ENCODE measurements at places on chromosomes 5 and 9.

DNA sequence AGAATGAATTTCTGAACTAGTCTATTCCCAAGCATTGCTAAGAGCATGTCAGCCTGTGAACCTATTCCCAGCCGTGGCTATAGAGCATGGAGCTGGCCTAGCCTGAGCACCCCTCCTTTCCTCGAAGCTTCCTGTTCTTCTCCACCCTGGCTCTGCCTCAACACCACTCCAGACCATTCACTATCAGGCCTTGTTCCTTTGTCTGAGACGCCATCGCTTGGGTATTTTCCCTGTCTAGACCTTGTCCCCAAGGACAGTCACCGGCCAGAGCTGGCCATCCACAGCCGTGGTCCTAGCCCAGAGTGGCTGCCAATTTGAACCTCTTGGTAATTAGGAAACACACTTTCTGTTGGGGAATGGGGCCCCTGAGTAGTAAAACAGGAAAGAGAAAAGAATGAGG is 105.8 kb downstream of the LIFR start:
- no peak for DNase-seq

GRCh38 chr9:105290418-105290817 is 46.0 kb downstream of the SLC44A1 start:
- no peak for DNase-seq

GRCh38 chr9:111613436-111614040 is 14.1 kb upstream of the PTGR1 start:
- DNase-seq = no peak

GRCh38 chr5:140355546-140355945 is 4.4 kb upstream of the SLC4A9 start:
- no peak for DNase-seq

GRCh38 chr9:111231801-111232580 is 98.0 kb downstream of the OR2K2 start:
- DNase-seq = no peak

DNA sequence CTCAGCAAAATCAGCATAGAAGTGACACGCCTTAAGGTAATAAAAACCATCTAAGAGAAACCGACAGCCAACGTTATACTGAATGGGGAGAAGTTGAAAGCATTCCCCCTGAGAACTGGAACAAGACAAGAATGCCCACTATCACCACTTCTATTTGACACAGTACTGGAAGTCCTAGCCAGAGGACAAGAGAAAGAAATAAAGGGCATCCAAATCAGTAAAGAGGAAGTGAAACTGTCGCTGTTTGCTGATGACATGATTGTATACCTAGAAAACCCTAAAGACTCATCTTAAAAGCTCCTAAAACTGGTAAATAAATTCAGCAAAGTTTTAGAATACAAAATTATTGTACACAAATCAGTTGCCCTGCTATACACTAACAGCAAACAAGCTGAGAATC is 393.3 kb downstream of the KIF4B start:
- no peak for DNase-seq

GRCh38 chr5:169183576-169183975 is 117.4 kb downstream of the SLIT3 start:
- DNase-seq = no peak

DNA sequence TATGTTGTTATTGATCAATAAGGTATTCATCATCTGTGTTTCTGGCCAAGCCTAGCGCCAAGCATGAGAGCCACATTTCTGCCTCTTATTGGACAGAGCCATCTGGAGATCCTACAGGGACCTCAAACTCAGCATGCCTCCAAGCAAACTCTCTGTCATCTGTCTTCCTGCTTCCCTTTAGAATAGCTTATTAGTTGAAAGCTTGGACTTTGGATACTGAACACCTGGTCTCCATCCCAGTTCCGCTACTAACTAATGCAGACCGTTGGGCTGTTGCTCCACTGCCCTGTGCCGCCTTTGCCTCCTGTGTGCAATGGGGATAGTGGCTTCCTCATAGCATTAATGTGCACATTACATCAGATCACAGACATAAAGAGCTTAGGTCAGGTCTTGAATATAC is 65.5 kb downstream of the MAP1B start:
- no peak for DNase-seq

DNA sequence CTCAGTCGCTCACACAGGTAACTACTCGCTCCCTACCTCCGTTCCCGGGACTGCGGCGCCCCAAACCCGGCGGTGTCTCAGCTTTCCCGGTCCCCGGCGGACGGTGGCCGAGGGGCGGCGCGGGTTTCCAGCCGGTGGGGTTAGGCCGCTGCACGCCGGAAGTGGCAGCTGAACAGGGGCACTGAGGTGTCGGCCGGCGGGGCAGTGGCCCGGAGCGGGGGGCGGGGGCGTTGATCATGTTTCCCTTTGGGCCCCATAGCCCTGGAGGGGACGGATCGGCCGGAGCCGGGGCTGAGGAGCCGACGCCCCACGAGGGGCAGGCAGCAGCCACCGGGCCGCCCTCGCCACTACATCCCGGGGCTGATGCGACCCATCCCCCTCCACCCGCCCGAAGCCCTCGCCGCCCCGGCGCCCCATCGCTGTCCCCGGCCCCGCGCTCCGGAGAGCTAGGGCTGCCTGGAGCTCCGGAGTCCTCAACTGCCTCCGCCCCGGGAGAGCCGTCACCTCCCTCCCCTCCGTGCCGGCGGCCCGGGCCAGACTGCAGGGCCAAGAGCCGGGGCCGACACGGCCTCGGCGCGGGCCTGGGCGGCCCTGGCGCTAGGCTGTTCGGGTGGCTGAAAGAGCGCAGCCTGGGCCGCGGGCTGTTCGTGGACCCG is at the start of gene DCAF10:
DCAF10 (plus strand) TSS at position 167 of the 656 bp plus-strand sequence; CDS start at position 237, 70 bp downstream.
- peak; percentile 73 for DNase-seq

DNA sequence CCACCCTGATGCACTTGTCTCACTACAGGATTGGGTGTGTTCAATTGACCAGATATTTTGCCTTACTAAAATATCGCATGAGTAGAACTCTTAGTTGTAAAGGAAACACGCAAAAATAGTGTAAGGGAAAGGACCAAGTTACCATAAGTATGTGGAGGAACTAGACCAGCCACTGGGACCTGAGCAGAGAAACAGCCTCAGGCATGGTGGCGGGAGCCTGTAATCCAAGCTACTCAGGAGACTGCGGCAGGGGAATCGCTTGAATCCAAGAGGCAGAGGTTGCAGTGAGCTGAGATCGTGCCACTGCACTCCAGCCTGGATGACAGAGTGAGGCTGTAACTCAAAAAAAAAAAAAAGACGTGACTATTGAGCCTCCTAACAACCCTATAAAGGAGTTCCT is 117.9 kb upstream of the SPATA31C2 start:
- no peak for DNase-seq

DNA sequence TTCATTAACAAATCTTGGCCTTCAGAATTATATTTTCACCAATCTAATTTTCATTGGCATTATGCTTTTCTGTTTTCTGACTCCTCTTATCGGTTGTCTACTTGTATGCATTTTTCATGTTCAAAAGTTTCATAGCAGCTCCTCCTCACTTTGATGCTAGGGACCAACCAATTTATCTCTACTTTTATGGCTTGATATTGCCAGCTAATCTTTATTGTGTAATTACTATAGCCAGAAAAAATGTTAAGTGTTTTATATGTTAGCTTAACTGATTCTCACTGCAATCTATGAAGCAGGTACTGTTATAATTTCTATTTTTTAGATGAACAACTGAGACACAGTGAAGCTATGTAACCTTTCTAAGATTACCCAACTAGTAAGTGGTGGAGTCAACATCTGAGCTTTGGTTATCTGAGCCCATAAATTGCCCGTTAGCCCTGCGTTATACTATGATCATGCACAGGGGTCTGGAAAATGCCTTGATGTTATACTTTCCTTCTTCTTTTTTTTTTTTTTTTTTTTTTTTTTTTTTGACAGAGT is 34.4 kb upstream of the TNC start:
- DNase-seq = no peak

- DNase-seq = no peak
Measured at GRCh38 chr9:69919461-69920061, 98.9 kb downstream of the CFAP95 start.

DNA sequence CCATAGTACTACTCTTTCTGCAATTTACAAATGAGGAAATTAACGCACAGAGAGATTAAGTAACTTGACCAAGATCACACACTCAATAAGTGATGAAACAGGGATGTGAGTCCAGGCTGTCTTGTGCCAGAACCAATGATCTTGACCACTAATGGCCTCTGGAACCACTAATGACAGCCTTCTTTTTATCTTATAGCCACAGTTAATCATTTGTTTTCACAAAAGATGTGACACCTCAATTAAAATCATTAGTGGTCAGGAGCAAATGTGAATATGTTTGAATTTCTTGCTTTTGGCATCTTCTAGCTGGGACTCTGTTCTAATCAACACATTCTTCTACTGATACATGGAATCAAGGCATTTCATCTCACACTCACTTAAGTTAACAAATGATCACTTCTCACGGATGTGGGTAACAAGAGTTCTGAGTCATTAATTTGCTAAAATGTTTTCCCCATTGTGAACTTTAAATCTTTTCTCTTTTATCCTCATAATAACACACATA is 102.7 kb upstream of the CD180 start:
- DNase-seq = no peak

DNA sequence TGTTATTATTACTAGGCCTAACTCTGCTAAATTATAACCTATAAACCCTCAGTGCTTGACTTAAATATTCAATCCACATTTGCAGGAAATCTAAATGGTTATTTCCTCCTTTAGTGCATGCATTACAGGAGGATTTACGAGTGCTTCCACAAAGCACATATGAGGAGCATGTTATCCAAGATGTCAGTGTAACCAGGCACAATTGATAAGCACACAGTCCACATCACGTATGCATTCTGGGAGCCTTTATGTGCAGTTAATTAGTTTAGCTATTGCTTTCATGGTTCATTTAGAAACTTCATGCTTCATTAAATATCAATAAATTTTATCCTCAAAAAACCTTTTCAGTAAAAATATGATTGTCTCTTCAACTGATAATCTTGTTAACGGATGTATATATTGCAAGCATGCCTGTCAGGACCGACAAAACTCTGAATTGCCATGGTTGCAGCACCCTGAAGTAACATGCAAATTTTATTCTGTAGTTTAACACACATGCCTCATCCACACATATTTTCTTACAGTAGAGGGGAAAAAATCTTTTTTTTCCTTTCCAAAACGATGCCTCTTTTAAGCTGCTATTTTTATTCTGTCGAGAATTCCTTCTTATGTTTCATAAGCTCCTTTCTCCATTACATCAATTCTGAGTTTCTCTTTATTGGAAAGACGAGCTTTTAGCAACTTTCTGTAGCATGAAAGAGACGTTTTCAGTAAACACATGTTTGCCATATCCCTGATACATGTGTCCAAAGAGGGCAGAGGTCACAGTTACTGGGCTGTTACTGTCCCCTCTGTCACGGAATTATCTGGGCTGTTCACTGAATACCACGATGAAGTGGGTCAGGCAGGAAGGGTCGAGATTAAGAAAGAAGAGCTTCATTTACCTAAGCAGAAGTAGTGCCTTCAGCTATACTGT is 142.0 kb downstream of the GLIS3 start:
- no peak for DNase-seq

GRCh38 chr9:135522931-135523330 is 1.7 kb downstream of the LCN1 start:
- DNase-seq = no peak

- no peak for DNase-seq
Measured at GRCh38 chr5:134525683-134526482, 413 bp downstream of the JADE2 start.

- peak; percentile 76 for DNase-seq
Measured at GRCh38 chr5:134758504-134759341, at the start of gene DDX46. Gene DDX46 (plus strand): TSS chr5:134758779. CDS start chr5:134758939, 160 bp downstream.

- DNase-seq = no peak
Measured at GRCh38 chr9:124665391-124666058, 105.6 kb downstream of the NR6A1 start.

- no peak for DNase-seq
Measured at GRCh38 chr5:116671211-116671736, 96.7 kb upstream of the SEMA6A start.

GRCh38 chr5:155052532-155052931 is 39.0 kb downstream of the KIF4B start:
- DNase-seq = no peak

GRCh38 chr5:100898504-100899346 is 4.4 kb downstream of the ST8SIA4 start:
- DNase-seq = no peak

GRCh38 chr9:120914396-120914795 is 12.2 kb downstream of the TRAF1 start:
- DNase-seq = no peak

GRCh38 chr5:135739383-135739981 is 95.0 kb upstream of the SLC25A48 start:
- DNase-seq = no peak

DNA sequence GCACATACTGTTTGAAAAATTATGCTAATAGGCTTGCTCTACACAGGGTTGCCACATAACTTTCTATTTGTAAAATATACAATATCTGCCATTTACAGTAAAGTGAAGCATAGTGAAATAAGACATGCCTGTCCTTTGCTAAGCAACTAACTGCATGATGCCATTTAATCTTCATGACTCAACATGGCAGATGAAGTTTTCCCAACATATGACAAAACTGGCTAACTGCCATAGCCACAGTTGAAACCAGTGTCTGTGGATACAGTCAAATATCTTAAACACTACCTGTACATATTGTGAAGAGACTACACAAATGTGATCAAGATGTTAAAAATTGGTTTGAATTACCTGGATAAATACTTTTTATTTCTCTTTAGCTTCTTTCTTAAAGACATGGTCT is 3.1 kb upstream of the DMAC1 start:
- no peak for DNase-seq

Measured in left renal pelvis (tissue), 4 donors.